ENCODE measurements at places on chromosomes 12 and 14. TPM values are rescaled to one million over a fixed set of nuclear protein-coding genes. Genes with fewer than 3 reads are reported as not detected.

- DNase-seq: no peak
These were observed 531.4 kb downstream of the FUT8 start for GRCh38 chr14:65943916-65944410.

DNA sequence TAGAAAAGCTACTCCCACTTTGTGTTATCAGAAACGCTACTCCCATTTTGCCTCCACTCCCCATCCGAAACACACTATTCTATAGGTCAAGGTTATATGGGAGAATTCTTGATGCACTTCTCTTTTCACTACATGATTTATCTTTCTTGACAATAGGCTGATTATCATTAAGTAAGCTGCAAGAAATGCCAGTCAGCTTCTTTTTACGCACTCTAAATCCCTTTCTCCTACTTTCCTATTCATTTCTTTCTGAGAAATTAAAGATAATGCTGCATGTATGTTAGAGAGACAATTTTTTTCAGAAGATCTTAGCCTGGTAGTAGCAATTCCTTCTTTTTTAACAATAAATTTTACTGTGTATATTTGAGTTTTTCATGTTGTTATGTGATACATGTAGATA, 41.0 kb upstream of the CCDC91 start:
- DNase-seq: no peak

Gene CEP170B
- 20.2 TPM for total RNA-seq

DNA sequence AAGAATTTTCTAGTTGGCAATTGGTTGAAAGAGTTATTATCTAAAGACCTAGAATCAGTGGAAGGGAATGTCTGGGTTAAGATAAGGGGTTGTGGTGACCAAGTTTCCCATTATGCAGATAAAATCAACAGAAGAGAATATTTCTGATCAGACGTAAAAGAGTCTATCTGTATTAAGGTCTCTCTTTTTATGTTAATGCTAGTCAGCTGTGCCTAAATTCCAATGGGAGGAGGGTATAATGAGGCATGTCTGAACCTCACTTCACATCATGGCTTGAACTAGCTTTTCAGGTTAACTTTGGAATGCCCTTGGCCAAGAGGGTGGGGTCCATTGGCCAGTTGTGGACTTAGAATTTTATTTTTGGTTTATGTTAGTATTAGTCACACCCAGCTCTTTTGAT, 34.3 kb upstream of the CHST11 start:
- DNase-seq: no peak

- DNase-seq: no peak
These were observed 101.5 kb upstream of the PCED1B start for GRCh38 chr12:46977871-46978375.

DNA sequence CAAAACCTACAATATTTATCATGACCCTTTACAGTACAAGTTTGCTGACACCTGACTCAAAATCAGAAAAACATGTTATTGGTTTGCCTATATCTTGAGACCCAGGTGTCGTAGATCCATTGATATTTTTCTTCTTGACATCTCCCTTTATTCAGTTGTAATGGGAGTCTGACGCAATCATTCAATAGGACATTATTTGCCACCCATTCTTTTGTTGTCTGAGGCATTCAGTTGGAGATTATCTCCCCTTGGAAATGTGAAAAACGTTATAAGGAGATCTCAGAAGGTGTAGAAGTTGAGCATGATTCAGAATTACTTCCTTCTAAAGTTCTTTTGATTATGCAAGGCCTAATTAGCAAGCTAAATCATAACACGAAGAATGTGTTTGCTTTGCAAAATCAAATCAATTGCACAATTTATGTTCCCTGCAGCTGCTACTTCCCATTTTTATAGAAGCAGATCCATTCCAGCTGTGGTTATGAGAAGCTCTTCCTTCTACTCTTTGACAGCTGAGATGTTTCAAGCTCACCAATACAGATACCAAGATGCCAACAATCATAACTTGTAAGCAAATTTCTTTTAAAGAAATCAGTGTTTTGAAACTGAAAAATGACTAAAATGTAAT, 228.2 kb upstream of the SYT1 start:
- DNase-seq: no peak

DNA sequence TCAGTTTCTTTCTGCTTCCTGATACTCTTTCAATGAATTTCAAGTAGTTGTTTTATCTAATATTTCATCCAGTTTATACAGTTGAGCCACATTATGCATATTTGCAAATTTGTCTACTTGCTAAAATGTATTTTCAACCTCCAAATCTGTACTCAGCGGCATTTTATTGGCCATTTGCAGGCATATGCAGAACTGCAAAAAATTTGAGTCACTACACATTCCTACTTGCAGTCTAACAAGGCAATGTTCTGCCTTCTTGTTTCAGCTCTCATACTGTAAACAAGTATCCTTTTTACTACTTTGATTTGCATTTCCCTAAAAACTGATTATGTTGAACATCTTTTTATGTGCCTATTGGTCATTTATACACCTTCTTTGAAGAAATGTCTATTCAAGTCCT, 55.0 kb downstream of the POLR3B start:
- no peak for DNase-seq

Gene EPYC
- 0.87 TPM for total RNA-seq

DNA sequence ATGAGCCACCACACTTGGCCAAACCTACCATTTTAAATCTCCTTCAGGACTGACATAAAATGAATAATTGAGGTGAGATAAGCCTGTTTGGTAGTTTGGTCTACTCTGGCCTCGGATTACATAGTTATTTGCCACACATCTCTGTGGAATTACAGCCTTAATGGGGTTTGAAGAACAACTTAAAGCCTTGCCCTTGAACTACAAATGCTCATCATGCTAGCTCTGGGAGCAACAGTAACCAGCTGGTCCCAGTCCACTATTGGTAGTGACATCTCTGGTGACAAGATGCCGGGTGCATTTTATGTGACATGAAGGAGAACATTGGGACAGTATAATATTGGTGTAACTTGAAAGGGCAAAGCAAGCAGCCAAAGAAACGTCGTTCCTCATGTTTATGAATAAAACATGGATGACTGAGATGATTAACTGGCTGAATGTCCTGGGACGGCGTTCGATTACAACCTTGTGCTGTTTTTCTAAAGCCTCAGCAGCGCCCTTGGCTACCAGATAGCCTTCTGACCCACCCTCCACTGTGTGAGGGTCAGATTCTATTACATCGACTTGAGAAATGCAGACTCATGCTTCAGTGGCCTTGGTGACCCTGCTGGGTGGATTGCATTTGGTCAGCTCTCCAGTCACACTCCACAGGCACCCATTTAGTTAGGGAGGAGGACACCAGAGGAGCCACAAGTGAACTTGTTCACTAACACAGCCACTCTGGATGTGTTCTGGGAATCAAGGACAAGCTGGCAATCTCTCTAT, 41.5 kb downstream of the BEST3 start:
- DNase-seq: no peak

Gene PAX9
- total RNA-seq: 2.1 TPM

GRCh38 chr14:51733147-51733546, 81.4 kb downstream of the FRMD6 start:
- DNase-seq: no peak

DNA sequence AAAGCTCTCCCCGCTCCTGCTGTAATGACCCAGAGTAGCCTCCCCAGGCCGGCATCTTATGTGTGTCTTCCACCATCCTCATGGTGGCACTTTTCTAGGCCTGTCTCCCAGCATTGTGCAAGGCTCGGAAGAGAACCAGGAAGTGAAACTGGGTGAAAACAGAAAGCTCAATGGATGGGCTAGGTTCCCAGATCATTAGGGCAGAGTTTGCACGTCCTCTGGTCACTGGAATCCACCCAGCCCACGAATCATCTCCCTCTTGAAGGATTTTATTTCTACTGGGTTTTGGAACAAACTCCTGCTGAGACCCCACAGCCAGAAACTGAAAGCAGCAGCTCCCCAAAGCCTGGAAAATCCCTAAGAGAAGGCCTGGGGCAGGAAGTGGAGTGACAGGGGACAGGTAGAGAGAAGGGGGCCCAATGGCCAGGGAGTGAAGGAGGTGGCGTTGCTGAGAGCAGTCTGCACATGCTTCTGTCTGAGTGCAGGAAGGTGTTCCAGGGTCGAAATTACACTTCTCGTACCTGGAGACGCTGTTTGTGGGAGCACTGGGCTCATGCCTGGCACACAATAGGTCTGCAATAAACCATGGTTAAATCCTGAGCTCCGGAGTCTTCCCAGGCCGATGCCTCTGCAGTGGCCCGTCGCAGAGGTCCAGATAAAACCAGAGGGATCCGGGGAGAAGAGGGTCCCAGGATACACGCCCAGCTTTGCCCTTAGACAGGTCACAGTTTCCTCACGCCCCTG, 15.6 kb downstream of the ACVRL1 start:
- DNase-seq: no peak

Measured in SK-MEL-5 (cell line).